Fibroblast of skin of scalp (primary cell): ENCODE measurements at places on chromosomes 12 and 14.

GRCh38 chr14:101111620-101112290 lies 208.2 kb upstream of the RTL1 start:
- DNase-seq, result no peak

DNA sequence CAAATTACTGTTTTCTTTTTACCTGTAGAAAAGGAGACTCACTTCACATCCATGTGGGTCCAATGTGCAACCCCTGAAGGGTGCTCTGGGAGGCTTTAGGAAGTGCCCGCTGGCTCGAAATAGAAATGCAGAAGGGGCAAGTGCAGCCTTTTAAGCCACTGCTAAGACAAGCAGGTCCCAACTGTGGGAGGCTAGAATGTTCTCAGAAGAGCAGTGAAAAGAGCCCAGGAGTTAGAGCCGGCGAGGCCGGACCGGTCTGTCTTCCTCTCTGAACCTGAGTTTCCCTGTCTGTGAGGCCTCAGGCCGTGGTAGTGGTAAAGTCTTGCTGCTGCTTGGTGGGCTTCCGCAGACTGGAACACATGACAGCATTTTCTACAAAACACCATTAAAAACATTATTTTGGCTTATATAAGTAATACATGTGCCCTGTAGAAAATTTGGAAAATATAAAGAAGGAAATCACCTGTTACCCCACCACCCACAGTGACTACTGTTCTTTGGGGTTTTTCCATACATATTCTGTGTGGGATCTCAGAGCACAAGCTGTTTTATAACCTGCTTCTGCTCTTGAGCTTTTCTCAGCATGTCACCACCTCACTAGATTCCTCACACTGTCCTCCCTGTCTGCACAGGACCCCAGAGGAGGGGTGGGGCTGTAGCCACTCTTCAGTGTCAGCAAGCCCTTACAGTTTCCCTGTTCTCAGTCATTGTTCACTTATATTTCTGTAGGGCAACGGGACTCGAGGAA lies 6.0 kb downstream of the CKB start:
- DNase-seq, result no peak

DNA sequence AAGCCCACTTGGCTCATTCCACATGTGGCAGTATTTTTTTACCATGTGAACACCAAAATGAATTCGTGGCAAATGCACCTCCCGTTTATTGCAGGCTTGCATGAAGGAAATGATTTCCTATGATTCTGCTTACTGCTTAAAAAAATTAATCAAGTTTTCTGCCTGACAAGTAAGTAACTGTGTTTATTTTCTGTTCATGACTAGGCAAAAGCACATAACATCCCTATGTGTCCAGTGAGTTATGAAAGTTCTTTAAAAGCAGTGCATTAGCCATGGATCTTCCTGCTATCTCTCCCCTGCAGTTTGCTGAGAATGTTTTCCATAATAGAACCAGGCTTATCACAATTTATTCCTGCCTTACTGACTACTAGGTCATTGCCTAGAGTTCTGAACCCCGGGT lies 20.4 kb downstream of the GPR65 start:
- DNase-seq, result no peak

GRCh38 chr12:6612247-6612646 lies 5.1 kb upstream of the CHD4 start:
- no peak for DNase-seq

GRCh38 chr12:58860788-58861240 lies 59.5 kb downstream of the LRIG3 start:
- DNase-seq, result no peak

- DNase-seq, result no peak
Measured at GRCh38 chr14:29350496-29350895, 577.2 kb downstream of the PRKD1 start.

DNA sequence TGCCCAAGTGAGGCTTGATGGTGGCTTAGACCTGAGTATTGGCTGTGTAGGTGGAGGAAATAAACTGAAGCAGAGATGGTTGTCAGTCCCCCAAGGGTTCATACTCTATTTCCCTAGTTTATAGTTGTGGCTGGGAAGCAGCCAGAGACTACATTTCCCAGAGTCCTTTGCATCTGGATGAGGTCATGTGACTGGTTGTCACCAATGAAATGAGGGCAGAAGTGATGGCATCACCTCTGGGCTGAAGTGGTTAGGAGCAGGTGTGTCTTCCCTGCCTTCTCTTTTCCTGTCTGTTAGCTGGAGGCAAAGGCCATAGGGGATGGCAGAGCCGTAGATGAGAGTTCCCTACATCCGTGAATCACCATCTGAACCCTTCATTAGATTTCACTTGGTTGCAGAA lies 16.3 kb upstream of the NOS1 start:
- DNase-seq, result no peak

DNA sequence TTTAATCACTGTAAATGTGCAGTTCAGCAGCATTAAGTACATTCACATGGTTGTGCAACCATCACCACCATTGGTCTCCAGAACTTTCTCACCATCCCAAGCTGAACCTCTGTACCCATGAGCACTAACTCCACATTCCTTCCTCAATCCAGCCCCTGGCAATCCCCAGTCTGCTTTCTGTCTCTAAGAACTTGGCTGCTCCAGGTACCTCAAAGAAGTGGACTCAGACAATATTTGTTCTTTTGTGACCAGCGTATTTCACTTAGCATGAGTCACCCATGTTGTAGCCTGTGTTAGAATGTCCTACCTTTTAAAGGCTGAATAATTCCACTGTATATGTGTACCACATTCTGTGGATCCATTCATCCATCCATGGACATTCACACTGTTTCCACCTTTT lies 64.6 kb downstream of the SLC24A4 start:
- DNase-seq, result no peak

- no peak for DNase-seq
Measured at GRCh38 chr12:89238593-89238992, 113.7 kb downstream of the DUSP6 start.

DNA sequence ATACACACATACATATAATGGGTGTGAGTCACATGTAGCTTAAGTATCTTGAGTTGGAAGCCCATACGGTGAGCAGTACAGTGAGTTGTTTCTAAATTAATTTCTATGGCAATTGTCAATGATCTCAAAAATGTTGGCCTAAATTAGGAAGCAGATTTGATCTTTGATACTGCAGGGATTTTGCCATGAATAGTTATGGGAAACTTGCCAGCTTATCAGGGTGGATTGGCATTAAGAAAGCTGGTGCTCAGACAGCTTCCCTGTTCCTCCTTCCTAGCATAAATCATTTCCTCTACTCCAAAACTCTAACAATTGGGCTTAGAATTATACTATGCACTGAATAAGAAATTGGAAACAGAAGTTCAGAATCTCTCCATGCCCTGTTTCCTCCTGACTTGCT lies 150.9 kb upstream of the FRMD6 start:
- no peak for DNase-seq

GRCh38 chr14:58171090-58171489 lies 19.1 kb upstream of the ARMH4 start:
- DNase-seq, result peak; percentile 86

DNA sequence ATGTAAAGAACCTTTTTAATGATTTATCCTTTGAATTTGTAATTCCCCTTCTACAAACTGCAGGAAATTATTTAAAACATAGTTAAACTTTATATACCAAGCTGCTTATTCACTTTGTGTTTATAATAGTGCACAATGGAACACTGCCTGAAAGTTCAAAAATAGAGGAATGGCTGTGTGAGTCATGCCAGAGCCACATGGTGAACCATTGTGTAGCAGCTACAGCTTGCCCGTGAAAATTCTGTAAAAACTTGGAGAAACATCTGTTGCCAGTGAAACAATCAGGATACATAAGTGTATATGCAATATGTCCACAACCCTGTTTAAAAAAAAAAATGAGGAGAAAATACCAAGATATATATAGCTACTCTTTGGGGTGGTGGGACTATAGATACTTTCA lies 59.5 kb downstream of the VEZT start:
- peak; percentile 72 for DNase-seq

DNA sequence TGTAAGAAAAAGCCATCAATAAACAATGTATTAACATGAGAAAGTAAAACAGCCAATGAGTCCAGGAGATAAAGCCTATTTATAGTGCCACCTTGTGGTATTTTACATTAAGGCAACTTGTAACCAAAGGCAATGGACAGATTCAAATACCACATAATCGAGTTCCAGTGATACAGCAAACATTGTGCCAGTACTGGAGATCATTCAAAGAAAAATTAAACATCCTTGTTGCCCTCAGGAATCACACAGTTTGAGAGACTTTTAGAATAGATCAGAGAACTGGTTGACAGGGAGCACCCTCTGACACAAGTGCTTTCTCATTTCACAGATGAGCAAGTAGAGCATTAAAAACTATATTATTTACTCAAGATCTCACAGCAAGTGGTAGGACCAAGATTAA lies 98.1 kb downstream of the DDHD1 start:
- DNase-seq, result peak; percentile 66

DNA sequence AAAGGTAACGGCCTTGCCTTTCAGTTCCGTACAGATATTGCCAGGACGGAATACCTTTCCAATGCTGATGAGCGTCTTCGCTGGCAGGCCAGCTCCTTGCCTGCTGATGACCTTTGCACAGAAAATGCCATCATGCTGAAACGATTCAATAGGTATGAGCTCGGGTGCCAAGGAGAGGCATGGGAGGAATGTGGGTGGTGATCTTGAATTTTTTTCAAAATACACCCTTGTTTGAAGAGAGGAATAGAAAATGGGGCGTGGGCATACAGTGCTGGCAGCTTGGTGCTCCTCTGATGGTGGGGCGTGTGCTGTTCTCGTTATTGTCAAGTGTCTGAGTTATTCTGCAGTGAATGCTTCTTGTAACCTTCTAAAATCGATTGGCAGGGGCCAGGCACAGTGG lies 52.5 kb downstream of the HSP90AA1 start:
- DNase-seq, result no peak

DNA sequence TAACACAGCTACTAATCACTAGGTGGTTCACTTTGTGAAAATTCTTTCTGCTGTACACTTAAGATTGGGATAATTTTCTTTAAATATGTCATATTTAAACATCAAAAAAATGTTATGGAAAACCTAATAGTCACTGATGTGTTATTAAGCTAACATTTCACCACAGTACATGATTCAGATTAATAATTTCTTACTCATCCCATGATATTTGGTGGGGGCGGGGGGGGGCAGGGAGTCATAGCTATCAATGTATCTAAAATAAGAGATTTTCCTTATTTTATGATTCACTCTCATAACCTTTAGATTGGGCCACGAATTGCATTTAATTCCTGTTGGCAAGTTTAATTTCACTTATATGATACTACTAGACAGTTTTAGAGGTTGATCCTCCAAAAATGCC lies 88.8 kb downstream of the KCNH5 start:
- peak; percentile 47 for DNase-seq

- DNase-seq, result peak; percentile 69
Measured at GRCh38 chr12:75635606-75636444, 124.4 kb upstream of the KRR1 start.

- peak; percentile 82 for DNase-seq
Measured at GRCh38 chr14:27427796-27428195, 830.0 kb upstream of the NOVA1 start.

DNA sequence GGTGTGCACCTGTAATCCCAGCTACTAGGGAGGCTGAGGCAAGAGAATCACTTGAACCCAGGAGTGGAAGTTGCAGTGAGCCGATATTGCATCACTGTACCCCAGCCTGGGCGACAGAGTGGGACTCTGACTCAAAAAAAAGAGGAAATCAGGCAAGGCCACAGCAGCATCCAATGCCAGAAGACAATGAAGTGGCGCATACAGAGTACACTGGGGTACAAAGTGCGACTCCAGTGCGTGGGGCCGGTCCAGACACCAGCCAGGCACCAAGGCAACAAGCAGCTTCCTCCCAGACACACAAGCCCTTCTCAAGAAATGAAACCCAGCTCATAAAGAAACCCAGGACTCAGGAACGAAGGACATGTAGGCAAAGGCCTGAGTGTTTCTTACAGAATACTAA lies 28.2 kb downstream of the TTC7B start:
- no peak for DNase-seq

GRCh38 chr12:110566993-110567392 lies 16.1 kb downstream of the PPTC7 start:
- DNase-seq, result no peak

- DNase-seq, result no peak
Measured at GRCh38 chr14:81682701-81683100, 149.0 kb upstream of the SEL1L start.
